CD8-positive, alpha-beta T cell (primary cell): ENCODE measurements at places on chromosomes 7 and 10. TPM values are rescaled to one million over a fixed set of nuclear protein-coding genes. Genes with fewer than 3 reads are reported as not detected.

Gene PITX3
- total RNA-seq, result not detected

Gene GPR26
- total RNA-seq, result not detected

Gene AFAP1L2
- total RNA-seq, result 0.39 TPM

Gene LRRN3
- total RNA-seq, result 9.0 TPM

Gene ARHGAP12
- total RNA-seq, result 15.7 TPM

Gene MAP3K8
- total RNA-seq, result 42.4 TPM

Gene CABCOCO1
- not detected for total RNA-seq

Gene IKZF1
- total RNA-seq, result 248 TPM

DNA sequence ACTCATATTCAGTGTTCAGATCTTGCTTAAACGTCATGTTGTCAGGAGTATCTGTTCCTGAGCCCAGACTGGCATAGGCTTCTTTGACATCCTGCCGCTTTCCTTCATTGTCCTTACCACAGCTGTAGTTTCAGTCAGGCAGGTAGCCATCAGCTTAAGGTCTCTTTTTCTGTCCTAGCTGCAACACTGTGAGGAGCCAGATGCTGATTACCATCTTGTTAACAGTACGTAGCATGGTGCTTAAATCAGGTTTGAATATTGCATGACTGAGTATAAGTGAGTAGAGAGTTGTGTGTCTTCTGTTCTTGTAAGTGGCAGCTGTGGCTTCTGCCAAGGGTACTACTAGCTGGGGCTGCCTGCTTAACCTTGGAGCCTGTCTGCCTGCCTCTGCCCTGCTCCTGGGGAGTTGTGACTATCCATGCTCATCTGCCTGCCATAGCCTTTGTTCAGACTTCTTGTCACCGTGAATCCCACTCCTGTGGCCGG, 92.6 kb downstream of the MAPK8 start:
- no peak for DNase-seq

DNA sequence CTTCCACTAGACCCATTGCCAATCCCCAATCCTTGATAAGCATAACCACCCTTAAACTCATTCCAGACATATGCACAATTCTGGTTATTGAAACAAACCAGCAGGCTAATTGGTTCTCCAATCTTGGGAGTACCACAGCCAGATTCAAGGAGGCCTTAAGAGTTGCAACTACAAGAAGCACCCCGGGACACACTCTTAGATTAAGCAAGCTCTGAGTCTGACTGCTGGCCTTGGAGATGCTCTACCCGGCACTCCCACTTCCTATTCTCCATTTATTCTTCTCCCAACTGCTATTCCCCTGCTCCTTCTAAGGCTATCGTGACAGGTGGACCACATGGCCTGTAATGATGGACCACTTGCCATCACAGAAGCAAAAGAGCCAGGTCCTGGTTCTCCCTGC, 40.3 kb downstream of the CYTH3 start:
- DNase-seq, result no peak

- DNase-seq, result no peak
Observed at GRCh38 chr10:100528123-100528886, 1.4 kb downstream of the NDUFB8 start.

GRCh38 chr7:128940494-128941322, 3.0 kb downstream of the IRF5 start:
- DNase-seq, result no peak

DNA sequence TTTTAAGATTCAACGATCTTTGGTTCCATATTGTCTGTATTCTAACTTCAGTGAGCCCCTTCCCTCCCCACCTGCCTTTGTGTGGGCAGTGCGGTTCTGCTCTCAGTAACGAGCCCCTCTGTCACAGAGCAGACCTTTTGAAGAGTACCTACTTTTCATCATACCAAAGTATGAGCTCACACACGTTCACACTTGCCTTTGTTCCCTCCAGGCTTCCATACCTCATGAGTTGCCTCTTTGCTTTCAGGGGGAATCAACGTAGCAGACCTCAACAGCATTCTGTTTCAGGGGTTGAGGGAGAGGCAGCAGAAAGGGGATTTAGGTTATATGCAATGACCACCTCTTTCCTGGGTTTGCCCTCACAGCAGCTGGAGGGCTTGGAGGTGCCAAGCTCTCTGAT, 211.4 kb upstream of the MDFIC start:
- no peak for DNase-seq

- DNase-seq, result no peak
Observed at GRCh38 chr10:8767591-8767990, 713.1 kb downstream of the GATA3 start.
